ENCODE measurements at places on chromosomes 5 and 9. TPM values are rescaled to one million over a fixed set of nuclear protein-coding genes. Genes with fewer than 3 reads are reported as not detected.

Gene UBE2QL1
- not detected for total RNA-seq

Gene PCDHGA10
- total RNA-seq, result not detected

Gene SLC4A9
- not detected for total RNA-seq

Gene ZNF879
- 2.6 TPM for total RNA-seq

Gene XRCC4
- total RNA-seq, result 12.8 TPM

Gene ARHGEF39
- 16.0 TPM for total RNA-seq

Gene PTRH1
- 16.0 TPM for total RNA-seq

Gene EIF4EBP3
- 20.3 TPM for total RNA-seq

Gene LCNL1
- not detected for total RNA-seq

Gene ANKRD34B
- total RNA-seq, result not detected

Gene KIF12
- total RNA-seq, result not detected

Gene DBH
- total RNA-seq, result not detected

Gene TMEM252
- total RNA-seq, result not detected

Gene PCDHB6
- total RNA-seq, result not detected

Gene MLANA
- not detected for total RNA-seq

Gene IL5
- total RNA-seq, result 1.7 TPM

Gene HEMGN
- 1.4 TPM for total RNA-seq

Gene GMCL2
- not detected for total RNA-seq

Gene CCNO
- not detected for total RNA-seq

Gene DDX4
- not detected for total RNA-seq

Gene HK3
- not detected for total RNA-seq

Gene CTNND2
- total RNA-seq, result not detected

Gene OR1Q1
- not detected for total RNA-seq

Gene TBC1D2
- 1.5 TPM for total RNA-seq

Gene MARCOL
- total RNA-seq, result not detected

Gene SH3GL2
- not detected for total RNA-seq

Gene STPG3
- total RNA-seq, result not detected

Gene EMB
- total RNA-seq, result 55.7 TPM

Gene PIP5K1B
- total RNA-seq, result 0.43 TPM

Gene ANXA2R
- 10.4 TPM for total RNA-seq

Gene EPB41L4A
- 0.25 TPM for total RNA-seq

Gene BRD3
- 32.7 TPM for total RNA-seq

Gene ADAMTS19
- total RNA-seq, result not detected

Gene PCAT7
- not detected for total RNA-seq

Gene DMRT3
- total RNA-seq, result not detected

Gene SAPCD2
- total RNA-seq, result 13.7 TPM

Gene DEPDC1B
- total RNA-seq, result 30.2 TPM

Gene FIBCD1
- total RNA-seq, result not detected

Gene CARTPT
- total RNA-seq, result not detected

Gene GRXCR2
- total RNA-seq, result not detected

Gene GRIA1
- total RNA-seq, result not detected

Gene C9
- not detected for total RNA-seq

Gene RGP1
- total RNA-seq, result 14.8 TPM

Gene EQTN
- total RNA-seq, result not detected

Gene SPAAR
- not detected for total RNA-seq

Gene PROB1
- 3.9 TPM for total RNA-seq

Gene NFIB
- not detected for total RNA-seq

Gene JMY
- total RNA-seq, result 6.3 TPM

Gene MATR3
- 181 TPM for total RNA-seq

Data from activated CD8-positive, alpha-beta T cell treated with anti-CD3 and anti-CD28 coated beads for 36 hours (primary cell).